ENCODE measurements at places on chromosomes 3 and 15.

GRCh38 chr3:189688262-189688661 lies 57.1 kb downstream of the TP63 start:
- no peak for DNase-seq

GRCh38 chr15:70114221-70114620 lies 16.5 kb upstream of the TLE3 start:
- DNase-seq = no peak

DNA sequence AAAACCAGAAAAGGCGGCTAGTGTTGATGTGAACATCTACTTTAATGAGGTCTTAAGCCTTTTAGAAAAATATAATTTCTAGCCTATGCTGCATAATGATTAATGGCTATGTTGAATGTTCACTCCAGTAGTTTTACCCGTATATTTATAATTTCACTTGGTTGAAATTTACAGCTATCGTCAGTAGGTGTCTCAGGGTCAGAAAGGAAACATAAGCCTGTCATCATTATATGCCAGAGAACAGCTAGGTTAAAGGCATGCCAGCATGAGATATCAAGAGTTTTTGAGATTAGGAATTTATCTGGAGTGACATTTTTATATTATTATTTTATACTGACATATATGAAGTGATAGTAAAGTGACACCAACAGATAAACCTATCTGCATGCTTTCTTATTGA lies 904.1 kb downstream of the OTOL1 start:
- DNase-seq = no peak

DNA sequence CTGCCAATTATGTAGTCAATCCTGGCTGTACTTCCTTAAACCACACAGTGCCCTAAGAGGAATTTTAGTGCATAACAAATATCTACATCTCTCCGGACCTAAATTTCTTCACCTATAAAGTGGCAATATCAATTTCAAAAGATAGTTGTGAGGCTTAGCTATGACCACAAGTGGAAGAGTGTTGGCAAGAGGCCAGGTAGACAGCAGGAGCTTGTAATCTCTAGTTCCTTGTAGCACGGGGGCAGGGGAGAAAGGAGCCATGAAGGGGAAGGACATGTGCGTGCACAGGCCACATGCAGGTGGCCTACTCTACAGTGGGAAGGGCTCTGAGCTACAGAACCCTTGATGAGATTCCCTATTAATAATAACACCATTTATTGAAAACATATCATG lies 269.7 kb downstream of the ABHD5 start:
- DNase-seq = no peak

DNA sequence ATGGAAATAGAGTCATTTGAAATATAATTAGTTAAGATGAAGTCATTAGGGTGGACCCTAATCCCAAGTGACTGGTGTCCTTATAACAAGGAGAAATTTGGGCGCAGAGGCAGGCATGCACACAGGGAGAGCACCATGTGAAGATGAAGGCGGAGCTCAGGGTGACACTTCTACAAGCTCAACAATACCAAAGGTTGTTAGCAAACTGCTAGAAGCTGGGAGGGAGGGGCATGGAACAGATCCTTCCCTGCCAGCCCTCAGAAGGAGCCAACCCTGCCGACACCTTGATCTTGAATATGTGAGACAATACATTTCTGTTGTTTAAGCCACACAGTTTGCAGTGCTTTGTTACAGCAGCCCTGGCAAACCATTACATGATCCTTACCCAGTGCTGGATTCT lies 57.8 kb downstream of the CCNL1 start:
- no peak for DNase-seq

DNA sequence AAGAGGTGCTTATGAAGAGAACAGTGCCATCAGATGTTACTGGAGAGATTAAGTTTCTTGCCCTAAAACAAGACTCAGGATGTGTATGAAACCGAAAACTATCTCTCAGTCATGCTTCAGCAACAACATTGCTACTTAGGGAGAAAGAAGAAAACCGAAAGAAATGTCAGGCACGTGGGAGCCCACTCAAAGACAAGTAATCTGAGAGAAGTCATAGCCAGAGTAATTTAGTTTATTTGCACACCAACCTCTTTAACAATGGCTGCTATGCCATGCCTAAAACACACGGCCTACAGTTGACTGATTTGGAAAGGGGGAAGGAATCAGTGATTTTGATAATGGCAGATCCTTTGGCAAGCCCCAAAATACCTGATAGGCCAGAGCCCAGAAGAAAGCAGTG lies 162.9 kb downstream of the TIGIT start:
- DNase-seq = no peak

DNA sequence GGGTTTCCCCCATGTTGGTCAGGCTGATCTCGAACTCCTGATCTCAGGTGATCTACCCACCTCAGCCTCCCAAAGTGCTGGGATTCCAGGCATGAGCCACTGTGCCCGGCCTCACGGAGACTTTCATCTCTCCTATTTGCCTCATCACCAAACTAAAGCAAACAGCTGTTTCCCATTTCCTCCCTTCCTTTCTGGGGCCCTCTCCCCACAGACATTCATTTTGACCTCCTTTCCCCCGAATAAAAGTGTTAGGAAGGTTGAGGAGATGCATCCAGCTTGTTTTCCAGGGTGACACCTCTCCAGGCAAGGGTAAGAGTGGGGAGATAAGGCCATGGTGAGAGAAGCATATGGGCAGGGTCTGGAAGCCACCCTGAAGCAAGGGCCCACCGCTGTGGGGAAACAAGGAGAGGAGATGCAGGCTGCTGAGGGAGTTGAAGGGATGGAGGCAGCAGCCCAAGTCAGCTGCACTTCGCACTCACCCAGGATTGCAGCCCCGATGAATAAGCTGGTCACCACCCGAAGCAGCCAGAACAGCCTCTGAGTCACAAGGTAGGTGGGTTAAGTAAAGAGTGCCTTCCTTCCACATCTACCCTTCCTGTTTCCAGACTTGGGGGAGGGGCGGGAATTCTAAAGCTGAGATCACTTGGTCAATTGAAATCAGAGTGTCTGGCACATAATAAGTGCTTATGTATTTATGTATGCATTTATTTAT lies 7.7 kb downstream of the DUOXA2 start:
- no peak for DNase-seq

DNA sequence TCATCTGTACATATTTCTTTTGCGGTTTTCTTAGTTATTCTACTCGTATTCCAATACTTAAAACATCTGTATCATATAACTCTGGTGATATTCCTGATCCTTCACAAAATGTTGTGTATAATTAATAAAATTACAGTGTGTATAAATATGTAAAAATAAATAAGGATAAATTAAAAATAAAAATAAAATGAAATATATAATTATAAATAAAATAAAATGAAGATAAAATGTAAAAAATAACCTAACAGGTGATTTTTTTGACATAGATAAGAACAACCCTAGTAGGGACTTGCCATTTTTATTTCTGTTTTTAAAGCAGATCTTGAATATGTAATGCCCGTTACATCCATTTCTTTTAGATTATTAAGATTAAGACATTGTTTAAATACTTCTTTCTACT lies 25.6 kb downstream of the IL1RAP start:
- DNase-seq = no peak

- DNase-seq = no peak
Observed at GRCh38 chr15:47213883-47214282, 503.4 kb upstream of the SEMA6D start.

DNA sequence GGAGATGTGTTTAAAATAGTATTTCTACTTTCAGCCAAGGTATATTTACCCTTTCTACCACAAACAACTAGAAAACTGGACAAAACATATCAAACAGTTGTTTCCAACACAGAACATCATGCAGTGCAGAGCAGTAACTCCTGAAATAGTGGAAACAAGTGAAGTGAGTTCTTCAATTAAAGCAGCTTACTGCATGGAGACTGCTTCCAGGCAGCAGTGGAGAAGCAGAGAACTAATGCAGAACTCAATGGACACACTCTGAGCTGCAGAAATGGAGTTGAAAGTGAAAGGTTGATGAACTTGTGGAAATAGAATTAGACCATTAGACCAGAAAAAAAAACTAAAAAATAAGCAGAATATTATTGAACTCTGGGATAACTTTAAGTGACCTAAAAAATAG lies 478.9 kb downstream of the CNTN6 start:
- DNase-seq = no peak

DNA sequence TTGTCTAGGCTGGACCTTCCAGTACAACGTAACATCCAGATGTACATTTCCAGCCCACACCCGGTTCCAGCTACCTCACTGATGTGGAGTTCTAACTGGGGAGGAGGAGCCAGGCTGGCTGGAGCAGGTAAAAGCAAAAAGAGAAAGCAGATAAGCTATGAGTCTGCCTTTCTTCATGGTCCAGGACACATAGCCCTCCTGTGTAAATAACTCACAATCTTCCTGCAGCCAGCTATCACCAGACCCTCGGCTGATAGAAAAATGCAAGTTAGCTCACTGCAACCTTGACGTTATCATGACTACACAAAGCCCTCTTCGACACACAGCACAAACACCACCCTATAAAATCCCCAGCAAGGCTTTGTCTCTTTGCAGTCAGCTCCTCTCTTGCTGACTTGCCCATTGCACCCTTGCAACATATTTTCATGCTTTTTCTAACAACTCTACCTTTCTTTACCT lies 20.5 kb upstream of the ELP6 start:
- no peak for DNase-seq

DNA sequence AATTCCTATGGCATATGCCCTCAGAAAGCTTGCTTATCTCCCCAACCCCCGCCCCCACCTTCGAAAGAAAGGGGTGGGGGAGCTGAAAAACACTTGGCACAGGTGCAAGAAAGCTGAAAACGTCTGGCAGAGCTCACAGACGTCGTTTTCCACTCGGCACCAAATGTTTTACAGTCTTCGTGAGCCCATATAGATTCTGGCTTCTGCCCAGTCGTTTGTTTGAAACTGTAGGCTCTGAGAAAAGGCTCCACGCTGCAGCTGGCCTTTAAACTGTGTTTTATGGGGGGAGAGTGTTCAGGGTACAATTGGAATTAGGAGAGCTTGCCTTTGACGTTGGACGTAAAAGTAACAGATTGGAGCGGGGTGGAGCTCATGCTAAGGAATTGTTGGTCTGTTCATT lies 130.3 kb downstream of the MDFIC2 start:
- no peak for DNase-seq

- DNase-seq = no peak
Observed at GRCh38 chr3:78360849-78361248, 1321.0 kb downstream of the ROBO2 start.

- DNase-seq = no peak
Observed at GRCh38 chr3:170414202-170414663, 4.4 kb upstream of the CLDN11 start.

- no peak for DNase-seq
Observed at GRCh38 chr3:40715551-40715950, 190.8 kb downstream of the ZNF621 start.

DNA sequence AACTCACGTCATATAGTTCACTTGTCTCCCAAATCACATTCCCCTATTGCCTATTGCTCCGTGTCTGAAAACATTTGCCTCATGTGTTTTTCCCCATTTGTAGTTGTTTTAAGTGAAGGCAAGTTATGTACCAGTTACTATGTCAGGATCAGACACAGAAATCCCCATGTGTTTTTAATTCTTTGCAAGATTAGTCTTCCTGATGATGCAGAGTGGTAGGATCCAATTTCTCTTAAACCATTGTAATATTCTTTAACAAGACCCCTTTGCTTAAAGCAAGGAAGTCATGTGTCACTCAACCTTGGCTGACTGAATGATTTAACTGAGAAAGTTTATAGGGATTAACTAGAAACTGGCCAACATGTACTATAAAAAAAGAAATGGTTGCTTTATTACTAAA lies 164.4 kb downstream of the OPA1 start:
- no peak for DNase-seq

- no peak for DNase-seq
Observed at GRCh38 chr15:90400005-90400758, 12.1 kb downstream of the IQGAP1 start.

- DNase-seq = no peak
Observed at GRCh38 chr15:85943791-85944190, 135.9 kb upstream of the AGBL1 start.

- no peak for DNase-seq
Observed at GRCh38 chr3:108234387-108234957, 12.2 kb upstream of the IFT57 start.

DNA sequence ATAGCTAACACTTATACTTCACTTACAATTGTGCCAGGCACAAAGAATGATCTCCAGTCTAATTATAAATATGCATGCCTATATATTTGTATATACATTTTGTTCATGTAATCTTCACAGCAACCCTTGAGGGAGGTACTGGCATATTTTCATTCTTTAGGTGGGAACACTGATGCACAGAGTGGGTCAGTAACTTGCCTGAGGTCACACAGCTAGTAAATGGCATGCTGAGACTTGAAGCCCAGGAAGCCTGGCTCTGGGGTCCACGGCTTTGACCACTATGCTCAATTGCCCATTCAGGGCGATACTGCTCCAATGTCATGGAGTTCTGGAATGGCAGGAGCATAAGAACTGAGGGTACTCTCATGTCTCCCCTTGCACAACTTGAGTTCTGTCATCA lies 139.8 kb downstream of the SHQ1 start:
- no peak for DNase-seq

DNA sequence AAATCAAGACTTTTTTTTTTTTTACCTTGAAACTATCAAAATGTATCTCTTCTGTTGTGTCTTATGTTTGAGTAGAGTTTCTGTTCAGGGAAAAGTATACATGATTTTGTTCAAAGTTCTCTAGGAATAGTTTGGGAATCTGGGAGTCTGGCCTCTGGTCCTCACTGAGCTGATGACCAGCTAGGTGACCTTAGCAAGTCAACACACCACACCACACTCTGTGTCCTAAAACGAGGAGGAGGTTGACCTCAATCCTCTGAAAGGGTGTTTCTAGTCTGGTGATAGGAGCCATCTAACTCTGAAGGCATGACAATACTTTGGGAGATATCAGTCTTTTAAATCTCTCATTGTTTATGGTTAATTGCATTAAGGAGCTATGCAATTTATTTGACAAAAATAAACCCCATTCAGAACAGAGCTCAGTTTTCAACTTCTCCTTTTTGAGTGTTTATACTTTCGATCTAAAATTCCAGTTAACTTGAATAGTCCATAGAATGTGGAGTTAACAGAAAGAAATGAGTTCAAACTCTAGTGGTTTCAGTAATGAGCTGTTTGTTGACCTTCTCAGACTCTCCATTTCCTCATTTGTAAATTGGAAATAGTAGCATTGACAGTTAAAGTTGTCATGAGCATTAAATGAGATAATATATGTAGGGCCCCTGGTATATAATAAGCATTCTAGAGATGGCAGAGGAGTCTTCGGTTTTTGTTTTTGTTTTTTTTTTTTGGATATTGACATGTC lies 112.2 kb upstream of the LRRN1 start:
- DNase-seq = no peak

DNA sequence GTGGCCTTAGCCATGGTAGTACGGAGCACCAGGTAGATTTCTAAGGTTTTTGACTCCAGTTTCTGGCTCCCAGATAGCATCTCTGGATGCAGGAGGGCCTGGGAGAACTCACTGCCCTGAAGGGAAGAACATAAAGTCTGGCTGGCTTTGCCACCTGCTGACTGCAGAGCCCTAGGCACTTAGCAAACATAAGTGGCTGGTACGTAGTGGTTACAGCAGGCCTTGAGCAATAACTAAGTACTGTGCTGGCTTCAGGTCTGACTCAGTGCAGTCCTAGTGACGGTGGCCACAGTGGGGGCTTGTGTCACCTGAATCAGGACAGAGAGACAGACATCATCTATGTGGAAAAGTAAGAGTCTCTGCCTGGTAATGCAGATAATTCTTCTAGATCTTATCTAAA lies 871.1 kb downstream of the PDCD6IP start:
- DNase-seq = no peak

- DNase-seq = no peak
Observed at GRCh38 chr3:64088408-64089205, 65.3 kb upstream of the PSMD6 start.
